ENCODE measurements at places on chromosomes 4 and X. TPM values are rescaled to one million over a fixed set of nuclear protein-coding genes. Genes with fewer than 3 reads are reported as not detected.

DNA sequence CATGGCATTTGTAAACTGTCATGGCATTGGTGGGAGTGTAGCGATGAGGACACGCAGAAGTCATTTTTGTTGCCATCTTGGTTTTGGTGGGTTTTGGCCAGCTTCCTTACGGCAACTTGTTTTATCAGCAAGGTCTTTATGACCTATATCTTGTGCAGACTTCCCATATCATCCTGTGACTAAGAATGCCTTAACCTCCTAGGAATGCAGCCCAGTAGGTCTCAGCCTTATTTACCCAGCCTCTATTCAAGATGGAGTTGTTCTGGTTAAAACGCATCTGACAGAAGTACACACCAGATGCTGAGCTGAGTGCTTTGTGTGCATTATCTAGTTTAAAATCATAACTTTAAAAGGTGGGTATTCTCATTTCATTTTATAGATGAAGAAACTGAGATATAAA, 268.8 kb upstream of the GALNT7 start:
- no peak for DNase-seq

GRCh38 chr4:141462361-141462760, 174.0 kb upstream of the IL15 start:
- no peak for DNase-seq

DNA sequence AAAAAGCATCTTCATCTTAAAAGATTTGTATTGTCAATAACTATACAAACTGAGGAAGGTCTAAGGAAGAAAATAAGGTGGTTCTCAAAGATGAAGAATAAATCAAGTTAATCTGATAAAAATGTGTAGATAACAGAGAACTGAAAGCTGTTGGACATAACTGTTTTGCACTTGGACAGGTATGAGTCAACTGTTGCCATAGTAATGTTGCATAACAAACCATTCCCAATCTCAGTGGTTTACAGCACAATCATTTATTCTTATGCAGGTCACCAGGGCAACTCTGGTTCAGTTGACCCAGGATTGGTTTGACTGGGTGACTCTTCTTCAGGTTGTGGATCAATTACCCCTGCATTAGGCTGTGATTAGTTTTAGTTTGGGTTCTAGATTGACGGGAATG, 2197.7 kb downstream of the ARAP2 start:
- DNase-seq: no peak

- DNase-seq: no peak
Measured at GRCh38 chr4:189804894-189805293, 135.8 kb upstream of the FRG1 start.

- DNase-seq: no peak
Measured at GRCh38 chrX:27463187-27463586, at the start of gene PPP4R3C. TSS of gene PPP4R3C (minus strand) at chrX:27463341. CDS start at chrX:27463296, 45 bp downstream.

DNA sequence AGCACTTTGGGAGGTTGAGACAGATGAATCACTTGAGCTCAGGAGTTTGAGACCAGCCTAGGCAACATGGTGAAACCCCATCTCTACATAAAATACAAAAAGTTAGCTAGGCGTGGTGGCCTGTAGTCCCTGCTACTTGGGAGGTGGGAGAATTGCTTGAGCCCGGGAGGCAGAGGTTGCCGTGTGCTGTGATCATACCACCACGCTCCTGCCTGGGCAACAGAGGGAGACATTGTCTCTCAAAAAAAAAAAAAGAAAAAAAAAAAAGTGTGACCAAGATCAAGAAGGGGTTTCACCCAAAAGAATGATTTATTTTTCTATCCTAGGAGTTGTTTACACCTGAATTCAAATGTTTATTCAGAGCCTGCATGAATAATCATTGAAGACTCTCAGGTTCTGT, 572.4 kb upstream of the GALNT7 start:
- no peak for DNase-seq

DNA sequence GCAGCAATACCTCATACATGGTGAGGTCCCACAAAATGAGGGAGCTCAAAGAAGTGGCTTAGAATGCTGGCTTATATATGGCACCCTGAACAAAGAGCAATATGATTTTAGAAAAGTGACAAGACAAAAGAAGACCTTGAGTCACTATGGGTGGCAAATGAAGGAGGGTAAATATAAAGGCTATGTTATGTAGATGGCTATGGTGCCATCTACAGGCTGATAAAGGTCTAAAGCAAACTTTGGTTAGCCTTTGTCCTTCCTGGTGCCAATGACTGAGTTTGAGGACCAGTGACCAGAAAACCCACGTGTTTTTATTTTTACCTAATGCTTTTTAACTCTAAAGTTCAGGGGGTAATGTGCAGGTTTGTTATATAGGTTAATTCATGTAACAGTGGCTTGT, 151.8 kb downstream of the CCNG2 start:
- no peak for DNase-seq

SHOX gene
- not detected for total RNA-seq

POU3F4 gene
- total RNA-seq: not detected

- DNase-seq: peak; percentile 39
Measured at GRCh38 chrX:108312957-108313356, 125.3 kb downstream of the COL4A6 start.

GAGE12F gene
- not detected for total RNA-seq

- DNase-seq: no peak
Measured at GRCh38 chr4:140243278-140243753, 89.3 kb upstream of the MAML3 start.

DNA sequence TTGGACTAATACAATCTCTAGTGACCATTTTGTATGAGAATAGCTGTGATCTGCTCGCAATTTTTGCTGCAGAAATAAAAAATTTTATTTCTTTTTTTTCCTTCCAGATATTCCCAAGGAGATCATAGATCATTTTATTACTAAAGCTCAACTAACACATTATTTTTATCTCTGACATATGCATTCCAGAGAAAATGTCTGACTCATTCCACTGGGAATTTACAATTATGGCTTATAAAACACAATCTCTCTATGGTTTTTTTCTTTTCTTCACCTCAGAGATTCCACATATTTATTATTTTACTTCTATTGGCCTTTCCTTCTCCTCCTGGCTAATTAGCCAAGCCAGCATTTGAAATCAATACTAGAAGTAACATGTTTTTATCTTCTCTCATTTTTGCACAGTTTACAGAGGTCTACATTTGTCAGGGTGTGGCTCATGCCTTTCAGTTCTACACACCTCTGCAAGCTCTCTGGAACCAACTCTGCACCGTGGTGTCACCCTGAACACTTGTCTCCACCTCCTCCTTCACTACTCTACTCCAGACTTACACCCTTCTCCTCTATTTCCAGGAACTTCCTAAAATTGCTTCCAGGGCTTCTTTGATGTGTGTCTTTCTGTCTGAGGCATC, 59.8 kb upstream of the GPM6A start:
- DNase-seq: no peak

- DNase-seq: no peak
Measured at GRCh38 chr4:52249581-52249980, 198.5 kb downstream of the SPATA18 start.

DNA sequence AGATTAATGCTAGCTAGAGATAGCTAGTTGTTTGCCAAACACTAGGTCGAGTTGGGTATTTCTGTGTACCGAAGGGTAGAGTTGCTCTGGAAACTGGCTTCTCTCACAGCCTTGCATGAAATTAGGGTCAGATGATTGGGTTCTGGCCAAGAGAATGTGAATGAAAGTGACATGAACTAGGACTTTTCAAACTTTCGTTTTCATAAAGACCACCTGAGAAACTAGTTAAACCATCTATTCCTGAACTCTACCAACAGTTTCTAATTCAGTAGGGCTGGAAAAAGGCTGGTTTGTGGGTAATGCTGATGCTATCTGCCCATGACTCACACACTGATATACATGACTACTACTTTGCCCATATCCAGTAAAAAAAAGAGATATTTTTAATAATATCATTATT, 157.6 kb downstream of the GASK1B start:
- DNase-seq: no peak

DNA sequence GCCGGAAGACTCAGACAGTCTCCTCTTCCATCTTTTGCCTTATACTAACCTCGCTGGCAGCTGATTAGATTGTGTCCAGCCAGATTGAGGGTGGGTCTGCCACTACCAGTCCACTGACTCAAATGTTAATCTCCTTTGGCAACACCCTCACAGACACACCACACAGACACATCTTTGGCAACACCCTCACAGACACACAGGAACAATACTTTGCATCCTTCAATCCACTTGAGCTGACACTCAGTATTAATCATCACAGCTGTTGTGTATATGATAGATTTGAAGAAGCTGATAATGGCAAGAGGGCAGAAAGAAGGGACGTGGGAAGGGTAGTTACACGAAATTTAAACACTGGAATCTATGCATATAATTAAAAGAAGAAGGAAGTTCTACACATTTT, 139.5 kb downstream of the ANKRD50 start:
- DNase-seq: no peak

- no peak for DNase-seq
Measured at GRCh38 chr4:31058656-31059055, 338.5 kb downstream of the PCDH7 start.

- DNase-seq: no peak
Measured at GRCh38 chr4:87843936-87844335, 11.2 kb downstream of the MEPE start.

DNA sequence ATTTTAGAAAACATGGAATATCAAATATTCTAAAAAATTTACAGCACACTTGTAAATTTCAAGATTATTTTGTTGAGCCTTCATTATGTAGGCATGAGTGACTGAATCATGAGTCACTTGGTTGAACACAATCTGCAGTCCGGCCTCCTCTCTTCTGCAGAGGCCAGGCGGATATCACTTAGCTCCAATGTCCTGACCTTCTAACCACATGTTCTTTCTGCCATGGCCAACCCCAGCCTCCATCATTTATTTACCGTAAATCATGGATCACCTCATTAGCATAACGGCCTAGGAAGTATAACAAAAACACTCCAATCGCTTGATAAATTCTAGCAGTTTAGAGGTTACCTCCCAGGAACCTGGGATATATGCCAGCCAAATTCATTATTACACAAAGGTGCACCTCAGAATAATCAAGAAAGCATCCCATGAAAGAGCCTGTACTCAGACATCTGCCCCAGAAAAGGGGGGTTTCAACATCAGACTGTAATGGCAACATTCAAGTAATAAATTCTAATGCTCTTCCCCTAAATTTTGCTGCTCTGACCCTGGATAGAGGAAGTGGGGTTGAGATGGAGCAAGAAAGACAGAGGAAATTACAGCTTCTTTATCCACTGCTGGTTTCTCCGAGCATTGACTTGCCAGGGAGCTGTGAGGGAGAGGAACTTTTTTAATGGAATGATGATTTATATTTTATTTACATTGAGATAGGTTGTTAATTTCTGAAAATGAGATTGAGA, 2153.6 kb upstream of the AGA start:
- no peak for DNase-seq

HSFX4 gene
- total RNA-seq: not detected

DNA sequence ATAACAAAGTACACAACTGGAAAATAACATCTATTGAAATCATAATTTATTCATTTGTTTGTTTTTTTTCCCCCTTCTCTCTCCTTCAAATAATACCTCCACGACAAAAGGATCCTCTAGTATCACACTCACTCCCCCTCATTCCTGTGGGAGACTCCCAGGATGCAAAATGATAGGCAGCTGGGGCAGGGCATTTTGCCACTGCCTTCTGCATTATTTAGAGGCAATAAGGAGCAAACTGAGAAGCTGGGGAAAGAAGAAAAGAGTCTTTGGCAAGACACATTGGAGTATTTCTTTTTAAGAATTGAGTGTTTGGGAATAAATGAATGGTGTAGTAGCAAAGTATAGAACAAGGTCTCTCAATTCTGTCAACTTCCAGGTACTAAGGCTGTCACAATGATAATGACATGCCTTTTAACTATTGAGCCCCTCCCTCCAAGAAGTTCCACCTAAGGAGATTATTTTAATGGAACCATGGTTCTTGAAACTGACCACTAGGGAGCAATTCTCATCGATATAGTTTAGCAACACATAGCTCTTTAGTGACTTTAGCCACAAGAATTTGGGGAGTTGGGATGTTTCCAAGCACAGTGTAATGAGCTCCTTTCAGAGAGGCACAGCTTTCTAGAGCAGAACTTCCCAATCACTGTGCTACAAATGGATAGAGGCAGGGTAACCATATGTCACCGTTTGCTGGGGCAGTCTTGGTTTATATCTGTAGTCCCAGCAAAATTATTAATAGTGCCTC, 303.3 kb downstream of the FRMPD4 start:
- no peak for DNase-seq

DNA sequence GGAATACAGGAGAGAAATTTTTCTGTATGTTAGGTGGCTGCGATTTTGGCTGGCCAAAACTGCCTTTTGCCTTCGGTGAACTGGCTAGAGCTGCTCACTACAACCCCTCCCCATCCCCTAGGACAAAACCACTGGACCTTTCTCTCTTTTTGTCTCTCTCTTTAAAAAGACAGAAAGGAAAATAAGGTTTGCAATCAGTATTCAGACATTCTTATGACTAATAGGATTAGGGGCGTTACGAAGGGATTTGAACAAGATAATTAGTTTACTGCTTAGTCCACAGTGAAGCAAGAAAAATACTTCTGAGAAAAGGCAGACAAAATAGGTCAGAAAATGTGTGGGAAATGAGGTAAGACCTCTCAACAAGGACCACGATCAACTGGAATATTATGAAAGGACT, 180.4 kb downstream of the SLIT2 start:
- DNase-seq: no peak

GRCh38 chr4:151323667-151324066, 1.7 kb downstream of the SH3D19 start:
- DNase-seq: no peak

DNA sequence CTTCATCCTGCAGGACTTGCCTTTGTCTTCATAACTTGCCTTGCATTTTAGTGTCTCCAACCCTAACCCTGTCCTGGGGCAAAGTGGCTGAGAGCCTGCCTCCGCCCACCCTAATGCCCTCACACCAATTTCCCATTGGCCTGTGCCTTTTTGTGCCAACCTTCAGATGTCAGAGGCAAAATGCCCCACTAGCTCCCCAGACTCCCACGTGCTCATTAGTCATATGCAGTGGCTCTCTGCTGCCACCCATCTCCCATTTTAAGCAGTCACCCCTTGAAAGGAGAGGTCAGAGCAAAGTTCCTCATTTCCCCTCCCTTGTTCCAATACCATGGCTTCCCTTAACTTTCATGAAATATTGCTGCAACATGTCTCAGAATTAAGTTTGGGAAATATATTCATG, 74.8 kb upstream of the PASD1 start:
- DNase-seq: no peak

DNA sequence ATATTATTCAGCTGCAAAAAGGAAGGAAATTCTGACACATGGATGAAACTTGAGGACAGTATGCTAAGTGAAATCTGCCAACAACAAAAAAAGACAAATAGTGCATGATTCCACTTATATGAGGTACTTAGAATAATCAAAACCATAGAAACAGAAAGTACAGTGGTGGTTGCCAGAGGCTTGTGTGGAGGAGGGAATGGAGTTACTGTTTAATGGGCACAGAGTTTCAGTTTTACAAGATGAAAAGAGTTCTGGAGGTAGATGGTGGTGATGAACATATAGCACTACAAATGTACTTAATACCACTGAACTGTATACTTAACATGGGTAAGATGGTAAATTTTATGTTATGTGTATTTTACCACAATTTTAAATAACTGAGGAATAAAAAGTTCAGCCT, 212.0 kb upstream of the KLF3 start:
- DNase-seq: no peak
